ENCODE measurements at places on chromosomes 7 and 10.

DNA sequence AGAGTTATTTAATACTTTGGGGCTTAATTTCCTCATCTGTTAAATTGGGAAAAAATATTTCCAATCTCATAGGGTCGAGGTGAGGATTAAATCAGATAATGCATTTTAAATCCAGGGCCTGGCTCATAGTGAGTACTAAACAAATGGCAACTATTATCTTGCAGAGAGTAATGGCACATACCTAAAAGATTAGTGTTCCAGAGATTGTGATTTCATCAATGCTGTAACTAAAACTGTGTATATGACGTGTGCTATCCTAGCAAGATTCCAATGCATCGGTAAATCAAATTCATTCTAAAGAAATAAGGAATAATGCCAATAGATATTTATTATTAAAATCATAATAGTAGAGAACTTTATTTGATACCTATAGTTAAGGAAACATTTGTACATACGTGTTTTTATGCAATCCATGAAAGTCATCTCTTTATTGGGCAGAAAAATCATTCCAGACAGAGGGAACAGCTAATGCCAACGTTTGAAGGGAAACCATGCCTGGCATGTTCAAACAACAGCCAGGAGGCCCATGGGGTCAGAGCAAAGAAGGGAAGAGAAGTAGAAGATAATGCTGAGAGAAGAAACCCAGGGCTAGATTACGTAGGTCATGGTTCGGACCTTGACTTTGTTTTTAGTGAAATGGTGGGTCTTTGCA lies 174.8 kb upstream of the AGR3 start:
- peak; percentile 56 for DNase-seq

- DNase-seq: no peak
These were observed 53.7 kb upstream of the IGFBP3 start for GRCh38 chr7:45974540-45975360.

DNA sequence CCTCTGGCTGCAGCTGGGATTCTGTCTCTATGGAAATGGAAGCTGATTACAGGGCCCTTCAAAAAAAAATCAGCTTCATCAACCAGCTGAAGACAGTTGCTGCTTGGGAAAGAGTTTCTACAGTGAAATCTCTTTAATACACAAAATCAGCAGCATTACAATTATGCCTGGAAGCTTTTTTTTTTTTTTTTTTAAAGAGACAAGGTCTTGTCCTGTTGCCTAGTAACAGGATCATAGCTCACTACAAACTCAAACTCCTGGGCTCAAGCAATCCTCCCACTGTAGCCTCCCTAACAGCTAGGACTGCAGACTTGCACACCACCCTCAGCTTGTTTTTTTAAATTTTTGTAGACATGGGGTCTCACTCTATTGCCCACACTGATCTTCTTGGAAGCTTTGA lies 94.5 kb downstream of the OR13A1 start:
- no peak for DNase-seq

GRCh38 chr10:35640951-35641675 lies 983 bp downstream of the FZD8 start:
- DNase-seq: peak; percentile 87

DNA sequence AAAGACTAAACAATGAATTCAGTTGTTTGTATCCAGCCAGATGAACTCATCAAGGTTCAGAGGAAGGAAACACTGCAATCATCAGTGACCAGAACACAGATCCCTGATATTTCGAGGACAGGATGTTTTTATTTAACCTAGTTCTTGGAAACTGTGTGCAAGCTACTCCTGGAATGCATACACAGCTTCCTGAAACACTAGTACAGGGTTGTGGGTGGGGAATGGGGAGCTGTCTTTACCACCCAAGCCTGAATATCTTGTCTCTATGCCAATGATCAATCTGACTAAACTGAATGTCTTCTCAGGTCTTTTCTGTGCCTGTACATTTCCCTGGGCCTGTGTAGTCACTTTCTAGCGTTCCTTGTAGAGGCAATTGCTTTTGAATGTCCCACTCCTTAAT lies 374.6 kb downstream of the CALN1 start:
- no peak for DNase-seq

DNA sequence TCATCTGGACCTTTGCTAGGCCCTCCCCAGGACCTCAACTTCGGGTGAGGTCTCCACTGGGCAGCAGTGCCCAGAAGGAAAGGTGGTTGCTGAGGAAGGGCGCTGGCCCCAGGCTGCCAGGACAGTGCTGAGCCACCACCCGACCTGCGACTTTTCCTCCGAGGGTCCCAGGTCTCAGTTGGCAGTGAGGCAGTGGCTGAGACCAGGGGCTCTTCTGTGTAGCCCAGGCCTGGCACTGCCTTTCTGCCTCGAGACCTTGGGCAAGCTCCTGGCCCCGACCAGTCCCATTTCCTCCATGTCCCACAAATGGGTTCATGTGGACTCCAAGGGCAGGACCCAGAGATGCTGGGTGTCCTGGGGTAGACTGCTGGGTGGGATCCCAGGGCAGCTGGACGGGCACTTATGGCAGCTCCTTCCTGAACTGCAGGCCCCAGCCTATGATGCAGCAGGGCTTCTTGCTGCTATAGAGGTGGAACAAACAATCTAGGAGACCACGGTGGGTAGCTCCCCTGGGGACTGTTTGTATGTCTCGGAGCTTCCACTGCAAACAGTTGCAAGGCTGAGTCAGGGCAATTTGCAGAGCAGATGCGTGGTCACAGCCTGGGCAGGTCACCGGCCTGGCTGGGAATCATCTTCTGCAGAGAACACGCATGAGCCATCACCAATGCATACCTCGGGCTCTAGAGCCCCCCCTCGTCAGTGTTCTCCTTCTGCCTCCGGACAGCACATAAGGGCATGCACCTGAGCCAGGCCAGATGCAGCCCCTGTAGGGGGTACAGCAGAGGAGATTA lies 17.9 kb upstream of the LRRC18 start:
- DNase-seq: no peak

GRCh38 chr10:77350134-77350533 lies 287.5 kb downstream of the KCNMA1 start:
- no peak for DNase-seq

All from mesenchymal stem cell (in vitro differentiated cells and primary cell).